ENCODE measurements at places on chromosomes 7 and 10.

DNA sequence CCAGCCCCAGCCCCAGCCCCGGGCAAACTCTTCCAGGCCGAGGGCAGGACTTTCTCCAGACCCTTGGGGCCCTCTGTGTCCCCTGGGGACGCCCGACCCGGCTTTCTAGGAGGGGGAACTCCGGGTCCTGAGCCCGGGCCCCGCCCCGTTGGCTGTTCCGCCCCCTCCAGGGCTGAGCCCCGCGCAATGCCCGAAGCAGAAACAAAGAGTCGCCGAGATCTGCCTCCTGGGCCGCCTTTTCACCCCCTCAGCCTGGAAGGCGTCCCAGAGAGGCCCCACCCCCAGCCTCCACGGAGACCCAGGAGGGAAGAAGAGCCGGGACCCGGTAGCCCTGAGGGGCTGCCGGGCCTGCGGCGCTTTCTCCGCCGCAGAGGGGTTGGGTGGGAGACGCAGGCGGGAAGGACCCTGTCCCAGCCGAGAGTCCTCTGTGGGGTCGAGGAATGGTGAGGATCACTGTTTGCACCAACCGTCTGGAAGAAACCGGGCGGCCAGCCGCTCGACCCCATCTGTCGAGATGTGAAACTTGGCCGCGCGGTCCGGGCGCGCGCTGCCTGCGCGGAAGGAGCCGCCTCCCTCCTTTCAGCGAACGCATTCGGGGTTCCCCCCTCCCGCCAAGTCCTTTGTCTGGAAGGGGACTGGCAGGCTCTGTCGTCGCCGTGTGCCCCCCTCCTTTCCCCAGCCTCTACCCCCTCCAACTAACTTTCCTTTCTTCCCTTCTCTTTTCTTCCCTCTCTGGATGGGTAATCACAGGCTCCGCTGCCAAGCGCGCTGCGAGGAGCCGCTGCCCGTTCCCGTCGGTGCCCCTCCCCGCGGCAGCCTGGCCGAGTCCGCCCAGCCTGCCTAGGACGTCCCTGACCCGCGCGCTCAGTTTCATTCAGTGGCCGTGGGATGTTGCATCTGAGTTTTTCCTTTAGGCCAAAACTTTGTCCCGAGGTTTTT lies 10.2 kb downstream of the EN2 start:
- no peak for DNase-seq

DNA sequence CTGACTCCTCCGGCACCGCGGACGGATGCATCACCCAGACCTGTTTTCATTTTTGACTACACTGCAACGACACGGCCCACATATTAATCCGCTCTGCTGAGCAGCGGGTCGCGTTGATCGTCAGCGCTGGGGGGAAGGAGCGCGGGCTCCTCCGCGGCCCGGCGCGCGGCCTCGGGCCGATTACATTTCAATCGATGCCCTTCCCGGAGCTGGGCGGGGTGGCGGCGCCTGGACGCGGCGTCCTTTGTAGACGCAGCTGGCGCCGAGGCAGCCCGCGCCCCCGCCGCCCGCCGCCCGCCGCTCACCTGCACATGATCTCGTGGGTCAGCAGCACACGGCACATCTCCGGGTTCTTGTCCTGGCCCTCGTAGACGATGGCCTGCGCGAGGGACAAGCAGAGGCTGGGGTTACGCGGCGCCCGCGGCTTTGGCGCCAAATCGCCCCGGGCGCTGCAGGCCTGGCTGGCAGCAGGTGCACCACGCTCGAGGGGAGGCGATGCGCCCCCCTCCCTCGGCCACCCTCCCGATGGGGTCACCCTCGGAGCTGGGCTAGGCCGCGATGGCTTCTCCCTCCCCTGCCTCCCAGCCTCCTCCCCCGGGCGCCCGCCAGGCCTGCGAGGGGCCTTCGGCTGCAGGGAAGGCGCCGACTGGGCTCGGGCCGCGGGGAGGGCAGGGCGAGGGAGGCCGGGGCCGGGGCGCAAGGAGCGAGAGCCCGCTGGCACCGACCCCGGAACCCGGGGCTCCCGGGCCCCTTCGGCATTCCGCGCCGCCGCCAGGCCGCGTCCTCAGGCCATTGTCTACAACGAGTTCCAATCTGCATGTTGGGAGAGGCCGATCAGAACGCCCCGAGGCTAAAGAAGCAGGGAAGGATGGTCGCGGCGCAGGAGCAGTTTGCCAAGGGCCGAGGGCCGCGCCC lies 5.2 kb downstream of the EBF3 start:
- no peak for DNase-seq

- no peak for DNase-seq
Observed at GRCh38 chr10:127614484-127615017, 65.4 kb downstream of the NPS start.

- no peak for DNase-seq
Observed at GRCh38 chr7:51802718-51803117, 486.1 kb upstream of the COBL start.

DNA sequence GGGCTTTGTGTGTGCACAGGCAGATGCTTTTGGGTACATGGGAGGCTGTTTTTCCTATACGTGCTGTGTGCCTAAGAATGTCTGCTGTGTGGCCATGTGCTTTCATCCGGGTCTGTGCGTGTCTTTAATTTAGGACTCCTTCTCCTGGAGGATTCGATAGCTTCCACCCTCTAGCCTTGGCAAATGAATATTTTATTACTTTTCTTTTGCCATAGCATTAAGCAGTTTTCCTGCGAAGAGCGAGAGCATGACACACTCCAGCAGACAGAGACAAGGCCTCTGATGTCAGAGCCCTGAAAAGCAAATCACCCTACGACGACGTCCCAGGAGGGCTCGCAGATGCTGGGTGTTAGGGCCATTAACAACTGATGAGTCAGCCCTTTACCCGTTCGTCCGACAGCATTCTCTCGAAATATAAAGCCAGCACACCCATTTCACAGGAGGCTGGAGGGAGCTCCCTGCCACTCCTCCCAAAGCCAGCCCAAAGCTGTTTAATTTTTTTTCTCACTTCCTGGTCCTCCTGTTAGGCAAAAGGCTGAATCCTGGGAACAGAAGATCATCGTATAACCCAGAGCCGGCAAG lies 311.3 kb upstream of the ZMIZ1 start:
- no peak for DNase-seq

- no peak for DNase-seq
Observed at GRCh38 chr10:69733791-69734261, 67.9 kb upstream of the COL13A1 start.

- DNase-seq, result no peak
Observed at GRCh38 chr10:23585666-23586065, 146.8 kb downstream of the OTUD1 start.

DNA sequence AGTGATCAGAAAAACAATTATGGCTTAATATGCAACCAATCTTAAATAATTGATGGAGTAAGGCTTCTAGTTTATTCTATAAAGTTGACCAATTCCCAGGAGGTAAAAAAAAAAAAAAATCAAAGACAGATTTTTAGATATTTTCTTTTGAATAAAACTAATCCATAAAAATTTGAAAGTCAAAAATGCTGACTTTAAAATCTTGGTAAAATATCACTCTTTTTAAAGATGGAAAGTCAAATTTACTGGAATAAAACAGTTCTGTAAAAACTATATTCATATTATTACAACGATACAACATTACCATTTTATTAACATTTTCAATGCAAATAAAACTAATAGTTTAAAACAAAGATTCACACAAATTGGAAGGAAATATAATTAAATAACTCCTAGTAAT lies 5.4 kb downstream of the RELN start:
- no peak for DNase-seq

- no peak for DNase-seq
Observed at GRCh38 chr7:25855854-25856782, 295.9 kb upstream of the NFE2L3 start.

DNA sequence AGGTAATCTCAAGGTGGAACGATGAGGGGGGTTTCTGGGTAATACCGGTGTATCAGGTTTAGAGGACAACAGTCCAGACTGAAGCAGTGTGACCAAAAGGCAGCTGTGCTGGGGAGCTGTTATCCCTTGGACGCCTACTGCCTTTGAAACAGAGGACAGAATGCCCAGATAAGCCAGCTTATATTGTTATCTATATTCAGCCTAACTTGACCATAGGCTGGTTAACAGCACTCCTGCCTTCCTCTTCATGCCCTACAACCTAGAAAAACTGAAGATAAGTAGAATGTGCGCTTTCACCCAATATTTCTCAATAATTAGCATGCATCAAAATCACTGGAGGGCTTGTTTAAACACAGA lies 44.9 kb downstream of the IL6 start:
- no peak for DNase-seq

DNA sequence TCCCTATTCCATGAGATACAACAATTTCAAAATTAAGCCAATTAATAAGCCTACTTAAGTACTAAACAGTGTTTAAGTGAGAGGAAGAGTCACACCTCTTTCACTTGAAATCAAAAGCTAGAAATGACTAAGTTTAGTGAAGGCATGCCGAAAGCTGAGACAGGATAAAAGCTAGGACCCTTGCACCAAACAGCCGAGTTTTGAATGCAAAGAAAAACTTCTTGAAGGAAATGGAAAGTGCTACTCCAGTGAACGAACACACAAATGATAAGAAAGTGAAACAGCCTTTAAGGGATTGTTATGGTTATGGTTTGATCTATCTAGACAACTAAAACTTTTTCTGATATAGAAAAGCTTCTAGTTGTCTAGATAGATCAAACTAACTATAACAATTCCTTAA lies 135.4 kb upstream of the KMT2E start:
- no peak for DNase-seq

DNA sequence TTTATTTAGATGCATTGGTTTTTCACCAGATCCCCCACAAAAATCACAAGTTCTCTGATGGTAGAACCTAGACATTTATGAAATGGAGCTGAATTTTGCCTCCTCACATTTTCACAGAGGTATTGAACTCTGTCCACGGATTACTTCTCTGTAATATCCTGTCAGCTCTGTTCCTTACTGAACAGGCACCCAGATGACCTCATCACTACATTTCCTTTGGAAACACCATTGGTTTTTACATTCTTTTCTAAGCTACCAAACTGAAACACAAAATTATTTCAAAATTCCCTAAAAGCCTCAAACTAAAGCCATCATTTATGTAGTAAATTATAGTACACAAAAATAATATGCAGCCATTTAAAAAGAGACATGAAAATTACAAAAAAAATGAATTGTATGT lies 98.3 kb upstream of the KCNIP2 start:
- DNase-seq, result no peak

- no peak for DNase-seq
Observed at GRCh38 chr10:119657725-119658124, 6.5 kb downstream of the BAG3 start.

DNA sequence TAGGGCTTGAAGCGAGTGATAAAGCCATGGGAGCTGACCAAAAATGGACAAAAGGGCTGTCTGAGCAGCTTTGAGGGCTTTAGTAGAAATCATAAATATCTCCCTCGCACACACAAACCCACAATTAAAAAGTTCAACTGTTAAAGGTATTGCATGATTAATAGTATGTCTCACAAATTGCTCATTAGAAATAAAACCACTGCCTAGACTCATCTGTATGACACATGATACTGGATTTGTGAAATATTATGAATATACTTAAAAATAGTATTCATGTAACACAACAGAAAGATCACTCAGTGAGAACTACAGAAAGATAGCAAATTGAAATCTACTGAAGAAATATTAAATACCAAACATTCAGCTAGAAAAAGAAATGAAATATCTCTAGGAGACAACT lies 11.9 kb upstream of the PTPN12 start:
- no peak for DNase-seq

- DNase-seq, result no peak
Observed at GRCh38 chr7:75626954-75627353, 111.8 kb downstream of the HIP1 start.

- no peak for DNase-seq
Observed at GRCh38 chr10:133030781-133031180, 56.9 kb upstream of the ADGRA1 start.

DNA sequence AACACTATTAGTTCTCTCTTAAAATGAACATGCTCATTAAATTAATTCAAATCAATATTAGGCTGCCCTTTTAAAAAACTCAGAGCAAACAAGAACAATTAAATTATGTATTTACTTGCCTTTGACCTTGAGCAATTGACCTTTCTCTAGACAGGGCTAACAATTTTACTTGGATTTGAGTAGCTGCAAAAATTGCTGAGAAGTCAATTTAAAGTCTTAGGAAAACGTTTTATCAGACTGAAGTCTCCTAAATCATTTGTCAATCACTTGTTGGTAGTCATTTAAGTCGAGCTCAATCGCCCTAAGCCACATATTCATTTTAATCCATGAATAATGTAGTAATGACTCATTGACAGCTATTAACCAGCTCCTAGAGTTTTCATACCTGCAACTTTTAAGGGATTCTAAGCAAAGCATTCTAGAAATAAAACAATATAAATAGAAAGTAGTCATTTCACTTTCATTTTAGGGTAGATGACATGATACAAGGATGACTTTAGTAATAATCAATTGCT lies 84.9 kb upstream of the SEC61G start:
- DNase-seq, result no peak

GRCh38 chr7:25318047-25318446 lies 89.8 kb upstream of the NPVF start:
- DNase-seq, result no peak

DNA sequence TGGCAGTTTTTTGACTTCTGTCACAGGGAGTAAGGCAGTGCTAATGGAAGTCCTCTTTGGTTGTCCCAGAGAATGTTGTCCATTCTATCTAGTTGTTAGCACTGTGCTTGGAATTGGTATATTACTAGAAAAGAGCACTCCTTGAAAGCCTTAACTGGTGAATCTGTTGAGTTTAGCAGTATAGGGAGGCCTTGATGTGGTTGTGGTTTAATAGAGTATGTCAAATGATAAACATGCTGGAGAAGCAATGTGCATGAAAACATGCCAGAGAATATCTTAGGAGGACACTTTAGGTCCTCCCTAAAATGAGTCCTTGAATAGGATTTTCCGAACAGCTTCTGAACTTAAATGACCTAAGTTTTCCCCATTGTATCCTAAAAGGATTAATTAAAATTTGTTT lies 98.6 kb downstream of the BTRC start:
- no peak for DNase-seq

DNA sequence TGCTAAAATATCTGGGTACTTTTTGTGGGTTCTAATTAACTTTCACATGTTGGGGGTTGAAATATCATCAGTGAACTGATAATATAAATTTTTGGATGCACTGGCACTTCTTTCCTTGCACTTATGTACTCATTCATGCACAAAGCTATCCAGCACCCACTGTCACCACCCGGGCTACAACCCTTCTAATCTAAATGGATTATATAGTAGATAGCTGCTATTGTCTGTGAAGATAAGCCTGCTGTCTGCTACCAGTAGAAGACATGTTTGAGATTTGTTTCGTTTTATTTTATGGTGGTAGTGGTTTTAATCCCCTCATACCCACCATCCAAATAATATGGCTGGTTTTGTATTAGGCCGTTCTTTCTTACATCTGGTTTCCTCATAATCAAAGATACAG lies 353.5 kb upstream of the LRGUK start:
- no peak for DNase-seq

DNA sequence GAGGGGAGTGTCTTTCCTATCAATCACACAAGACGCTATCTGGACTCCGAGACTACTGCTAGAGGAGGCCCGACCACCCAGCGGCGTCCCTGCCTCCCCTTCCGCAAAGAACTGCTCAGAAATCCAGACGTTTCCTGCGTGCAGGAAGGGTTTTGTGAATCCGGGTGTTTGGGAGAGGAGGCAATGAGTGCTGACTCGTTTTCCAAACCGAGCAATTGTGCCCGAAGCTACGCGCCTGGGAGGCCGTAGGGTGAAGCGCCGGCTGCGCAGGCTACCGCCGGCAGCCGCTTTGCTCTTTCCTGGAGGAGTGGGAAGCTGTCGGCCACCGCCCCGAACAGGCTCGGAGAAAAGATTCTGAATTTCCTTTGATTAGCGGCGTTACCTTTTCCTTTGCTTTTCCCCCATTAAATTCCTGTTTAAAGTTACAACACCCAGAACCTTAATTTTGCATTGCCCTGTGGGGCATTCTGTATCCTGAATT lies 5.3 kb downstream of the VAX1 start:
- DNase-seq, result no peak

All from cortex of kidney (tissue), 1 donor.